ENCODE measurements at places on chromosomes 7 and 10.
A peak's percentile ranks its signal among the peaks of the same experiment; 100 is the strongest.

- no peak for DNase-seq
Observed at GRCh38 chr10:132439025-132439388, 42.0 kb downstream of the PWWP2B start.

DNA sequence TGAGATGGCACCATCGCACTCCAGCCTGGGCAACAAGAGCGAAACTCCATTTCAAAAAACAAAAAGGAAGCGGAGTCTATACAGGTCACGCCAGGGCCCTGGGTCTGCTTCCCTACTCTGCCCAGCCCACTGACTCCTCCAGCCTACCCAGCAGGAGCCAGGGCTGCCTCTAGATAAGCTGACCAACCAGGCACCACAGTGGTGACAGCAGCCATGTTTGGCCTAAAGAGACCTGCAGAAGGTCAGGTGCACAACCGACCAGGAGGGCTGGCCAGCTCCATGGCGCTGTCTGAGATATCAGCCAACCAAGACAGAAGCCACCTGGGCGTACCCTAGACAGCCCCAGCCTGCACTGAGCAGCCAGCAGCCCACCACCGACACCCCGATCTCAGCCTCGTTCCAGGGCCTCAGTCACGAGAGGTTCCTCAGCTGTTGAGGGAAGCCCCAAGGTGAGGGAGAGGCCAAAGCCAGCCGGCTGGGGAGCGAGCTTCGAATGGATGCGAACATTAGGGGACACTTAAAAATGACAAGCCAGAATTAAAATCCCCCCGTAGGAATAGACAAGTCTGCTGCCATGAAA, 24.4 kb upstream of the PWWP2B start:
- no peak for DNase-seq

DNA sequence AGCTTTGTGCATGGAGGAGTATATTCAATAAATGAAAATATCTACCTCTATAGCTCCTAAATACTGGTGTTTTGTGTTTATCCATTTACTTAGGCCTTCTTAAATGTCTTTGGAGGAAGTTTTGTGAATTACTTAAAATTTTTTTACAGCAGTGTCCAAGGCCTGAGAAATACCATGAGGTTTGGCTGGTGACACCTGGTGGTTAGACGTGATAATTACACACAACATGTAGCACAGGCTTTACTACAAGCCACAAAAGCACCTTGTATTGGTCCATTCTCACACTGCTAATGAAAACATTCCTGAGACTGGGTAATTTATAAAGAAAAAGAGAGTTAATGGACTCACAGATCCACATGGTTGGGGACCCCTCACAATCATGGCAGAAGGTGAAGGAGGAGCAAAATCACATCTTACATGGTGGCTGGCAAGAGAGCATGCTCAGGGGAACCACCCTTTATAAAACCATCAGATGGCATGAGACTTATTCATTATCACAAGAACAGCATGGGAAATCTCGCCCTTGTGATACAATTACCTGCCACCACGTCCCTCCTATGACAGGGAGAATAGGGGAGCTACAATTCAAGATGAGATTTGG, 20.6 kb downstream of the HYAL4 start:
- DNase-seq = peak; percentile 41

- no peak for DNase-seq
Observed at GRCh38 chr10:110773693-110774068, 98.0 kb upstream of the PDCD4 start.
